HT1080 (cell line): ENCODE measurements at places on chromosomes 7 and 10. TPM values are rescaled to one million over a fixed set of nuclear protein-coding genes. Genes with fewer than 3 reads are reported as not detected.

- peak; percentile 67 for DNase-seq
Observed at GRCh38 chr10:34739915-34740314, 75.2 kb downstream of the PARD3 start.

GRCh38 chr7:136348542-136349192, 371.5 kb upstream of the MTPN start:
- DNase-seq: no peak

- no peak for DNase-seq
Observed at GRCh38 chr10:11146402-11147171, 128.9 kb downstream of the CELF2 start.

DNA sequence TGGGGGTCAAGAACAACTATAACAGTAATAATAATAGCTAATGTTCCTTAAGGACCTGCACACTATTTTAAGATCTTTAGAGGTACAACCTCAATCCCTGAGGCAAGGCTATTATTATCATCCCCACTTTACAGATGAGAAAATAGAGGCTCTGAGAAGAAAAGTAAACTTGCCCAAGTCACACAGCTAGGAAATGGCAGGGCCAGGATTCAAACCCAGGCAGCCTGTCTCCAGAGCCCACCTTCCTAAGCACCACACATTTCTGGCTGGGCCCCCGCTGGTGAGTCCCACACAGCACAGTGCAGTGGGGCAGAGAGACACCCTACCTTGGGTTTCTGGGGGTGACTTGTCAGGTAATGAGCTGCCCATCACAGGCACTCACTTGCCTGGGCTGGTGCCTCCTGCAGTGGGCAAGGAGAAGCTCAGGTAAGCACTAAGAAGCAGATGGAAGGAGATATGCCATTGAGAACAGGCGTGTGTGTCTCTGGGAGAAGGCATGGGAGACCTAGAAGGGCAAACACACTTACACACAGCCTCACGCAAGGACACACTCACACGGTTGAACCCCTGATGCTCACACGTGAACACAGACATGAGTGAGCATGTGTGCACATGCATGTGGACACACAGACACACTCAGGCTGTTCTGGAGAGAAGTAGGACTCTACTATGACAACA, 104.4 kb upstream of the ZMIZ1 start:
- DNase-seq: no peak

DNA sequence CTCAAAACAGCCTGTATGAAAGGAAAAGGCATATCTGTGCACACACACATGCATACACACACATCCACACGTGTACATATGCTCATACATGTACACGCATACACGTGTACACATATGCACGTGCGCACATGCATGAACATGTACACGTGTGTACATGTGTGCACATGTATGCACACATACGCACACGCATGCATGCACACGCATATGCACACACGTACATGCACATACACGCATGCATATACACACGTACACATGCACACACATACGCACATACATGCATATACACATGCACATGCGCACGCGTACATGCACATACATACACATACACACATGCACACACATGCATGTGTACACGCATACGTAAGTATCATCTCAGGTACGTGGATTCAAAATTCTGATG, 19.4 kb downstream of the DIP2C start:
- DNase-seq: no peak

GRCh38 chr10:10438335-10439100, 579.2 kb upstream of the CELF2 start:
- DNase-seq: no peak

DNA sequence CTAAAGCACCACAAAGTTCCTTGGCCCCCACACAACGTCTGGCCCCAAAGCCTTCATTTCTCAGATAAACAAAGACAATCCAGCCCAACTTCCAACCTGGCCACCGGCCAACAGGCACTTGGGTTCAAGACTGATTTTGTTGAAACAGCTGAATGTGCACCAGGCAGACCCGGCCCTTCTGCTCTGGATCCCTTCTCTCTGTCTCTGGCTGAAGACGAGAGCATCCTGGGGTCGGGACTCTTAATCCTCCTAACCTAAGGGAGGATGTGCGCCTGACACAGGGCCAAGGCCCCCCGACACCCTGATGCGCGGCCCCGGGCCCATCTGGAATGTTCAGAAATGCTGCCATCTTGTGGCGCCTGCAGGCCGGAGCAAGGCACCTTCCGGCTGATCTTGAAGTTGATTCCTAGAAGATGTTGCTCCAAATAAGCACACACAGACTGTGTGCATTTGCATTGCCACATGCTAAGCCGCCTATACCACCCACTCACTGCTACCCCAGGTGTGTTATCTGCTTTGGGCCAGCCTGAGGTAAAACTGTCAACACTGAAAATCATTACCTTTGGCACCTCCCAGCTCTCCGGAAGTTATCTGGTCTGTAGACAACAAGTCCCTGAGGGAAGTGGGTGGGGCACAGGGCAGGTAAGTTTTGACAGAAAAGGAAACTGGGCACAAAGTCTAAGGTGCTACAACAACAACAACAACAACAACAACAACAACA, 98.4 kb upstream of the HABP2 start:
- DNase-seq: peak; percentile 15

GRCh38 chr10:90398566-90398965, 459.3 kb downstream of the HTR7 start:
- no peak for DNase-seq

GRCh38 chr10:122856902-122857301, 11.2 kb upstream of the CUZD1 start:
- DNase-seq: no peak

GRCh38 chr10:100229819-100230422, 525 bp upstream of the CHUK start:
- DNase-seq: no peak

DNA sequence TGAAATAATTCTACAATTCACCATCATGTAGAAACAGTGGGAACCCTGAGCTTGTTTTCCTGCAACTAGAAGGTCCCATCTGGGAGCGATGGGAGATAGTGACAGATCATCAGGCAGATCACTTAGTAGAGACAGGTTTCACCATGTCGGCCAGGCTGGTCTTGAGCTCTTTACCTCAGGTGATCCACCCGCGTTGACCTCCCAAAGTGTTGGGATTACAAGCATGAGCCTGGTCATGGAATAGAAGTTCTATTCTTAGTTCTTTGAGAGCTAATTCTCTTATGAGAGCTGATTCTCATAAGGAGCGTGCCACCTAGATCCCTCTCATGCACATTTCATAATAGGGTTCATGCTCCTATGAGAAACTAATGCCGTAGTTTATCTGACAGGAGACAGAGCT, 778.0 kb upstream of the AUTS2 start:
- no peak for DNase-seq

DNA sequence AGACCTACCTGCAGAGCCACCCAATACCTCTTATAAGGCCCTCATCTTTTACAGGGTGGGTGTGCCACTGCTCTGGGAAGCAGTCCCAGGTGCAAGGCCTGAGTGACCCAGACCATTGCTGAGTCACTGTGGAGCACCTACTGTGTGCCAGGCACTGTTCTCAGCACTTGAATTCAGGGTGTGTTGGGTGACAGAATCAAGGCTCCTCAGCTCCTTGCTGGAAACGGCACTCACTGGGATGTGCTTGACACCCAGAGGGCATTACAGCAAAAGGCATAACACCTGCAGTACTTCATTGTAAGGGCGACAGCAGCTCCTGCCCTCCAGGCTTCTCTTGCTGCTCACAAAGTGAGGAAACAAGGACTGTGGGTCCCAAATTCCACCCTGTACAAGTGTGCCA, 7.1 kb downstream of the CAMK2B start:
- DNase-seq: no peak

DNA sequence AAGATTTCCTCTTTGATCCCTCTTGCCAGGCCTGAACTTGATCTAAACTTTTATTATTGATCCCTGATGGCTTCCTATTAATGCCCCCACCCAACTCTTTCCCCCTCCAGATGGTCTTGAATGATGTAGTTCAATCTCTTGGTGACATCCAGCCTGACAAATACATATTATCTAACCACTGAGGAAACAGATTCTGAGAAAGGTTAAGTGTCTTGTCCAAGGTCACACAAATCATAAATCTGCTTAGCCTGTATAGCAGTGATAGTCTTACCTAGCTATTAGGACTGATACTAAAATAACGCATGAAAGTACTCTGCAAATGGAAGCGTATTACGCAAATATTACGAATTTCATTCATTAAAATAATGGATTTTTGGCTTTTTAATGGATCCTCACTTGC, 22.7 kb downstream of the STEAP1B start:
- no peak for DNase-seq

GRCh38 chr10:126049759-126050700, 153.7 kb downstream of the FANK1 start:
- peak; percentile 71 for DNase-seq

DNA sequence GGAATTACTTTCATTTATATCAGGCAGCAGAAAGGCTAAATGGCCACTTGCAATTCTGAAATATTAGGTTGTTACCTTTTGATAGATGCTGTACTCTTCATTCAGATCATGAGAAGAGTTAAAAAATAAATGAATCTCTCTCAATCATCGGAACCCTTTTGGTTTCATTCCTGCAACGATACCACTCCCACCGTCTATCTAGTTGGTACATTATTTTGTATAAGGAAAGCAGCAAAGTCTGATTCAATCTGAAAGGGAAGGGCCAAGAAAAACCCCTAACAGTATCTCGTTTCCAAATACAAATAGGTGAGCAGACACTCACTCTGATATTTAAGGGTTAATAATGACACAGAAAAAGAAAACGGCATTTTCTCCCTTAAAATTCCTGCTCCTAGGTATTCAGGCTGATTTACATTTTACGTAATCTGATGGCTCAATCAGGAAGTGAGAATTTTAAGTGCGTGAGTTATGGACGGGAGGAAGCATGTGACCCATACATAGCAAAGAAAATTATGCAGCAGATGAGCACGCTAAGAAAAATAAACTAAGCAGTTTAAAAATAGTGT, 209.4 kb upstream of the KLF14 start:
- DNase-seq: peak; percentile 75

GRCh38 chr7:12827920-12828319, 140.5 kb downstream of the ARL4A start:
- no peak for DNase-seq

Gene SPAG6
- not detected in 2 replicates for total RNA-seq

Gene ZCWPW1
- 1.0 and 1.1 TPM in 2 replicates for total RNA-seq

Gene CARD11
- total RNA-seq: 0.17 and 0.43 TPM in 2 replicates

Gene CCDC146
- total RNA-seq: 0.40 and 0.42 TPM in 2 replicates

Gene ERVW-1
- total RNA-seq: not detected in 2 replicates

Gene SLC25A13
- total RNA-seq: 37.5 and 54.8 TPM in 2 replicates

Gene UPK3BL1
- 44.0 and 55.2 TPM in 2 replicates for total RNA-seq
